ENCODE measurements at places on chromosomes 7 and 10.

DNA sequence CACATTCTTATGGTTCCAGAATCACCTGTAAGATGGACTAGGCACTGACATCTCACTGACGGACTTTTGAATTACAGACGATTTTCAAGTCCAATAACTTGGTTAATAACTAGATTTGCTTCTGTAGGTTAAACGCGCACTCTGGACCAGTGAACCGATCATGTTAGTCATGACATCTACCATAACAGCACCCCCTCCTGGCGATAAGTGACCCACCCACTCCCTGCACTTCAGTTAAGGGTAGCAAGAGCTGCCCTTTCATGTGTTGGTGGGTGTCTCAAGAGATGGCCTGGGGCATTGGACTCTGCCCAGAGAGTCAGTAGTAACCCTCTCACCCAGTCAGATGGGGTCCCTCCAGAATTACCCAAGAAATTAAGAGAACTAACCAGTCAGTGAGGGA is 12.9 kb downstream of the GRM8 start:
- DNase-seq: no peak

GRCh38 chr7:47383072-47383471 is 198.8 kb downstream of the TNS3 start:
- no peak for DNase-seq

DNA sequence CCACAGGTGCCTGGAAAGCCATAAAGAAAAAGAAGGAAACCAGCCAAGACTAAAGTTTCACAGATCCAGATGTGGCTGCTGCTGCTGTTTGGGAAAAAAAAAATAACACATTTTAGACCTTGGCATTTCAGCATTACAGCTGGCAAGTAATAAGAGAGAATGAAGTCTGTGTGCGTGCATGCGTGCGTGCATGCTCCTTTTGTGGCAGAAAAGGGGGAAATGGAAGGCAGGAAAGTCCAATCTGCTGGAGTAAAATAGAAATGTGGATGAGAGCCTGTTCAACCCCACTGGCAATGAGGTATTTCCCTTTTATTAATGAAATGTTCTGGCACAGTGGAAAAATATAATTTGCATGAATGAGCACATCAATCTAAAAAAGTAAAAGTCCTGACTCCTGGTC is 137.0 kb upstream of the SEMA3A start:
- DNase-seq: no peak

DNA sequence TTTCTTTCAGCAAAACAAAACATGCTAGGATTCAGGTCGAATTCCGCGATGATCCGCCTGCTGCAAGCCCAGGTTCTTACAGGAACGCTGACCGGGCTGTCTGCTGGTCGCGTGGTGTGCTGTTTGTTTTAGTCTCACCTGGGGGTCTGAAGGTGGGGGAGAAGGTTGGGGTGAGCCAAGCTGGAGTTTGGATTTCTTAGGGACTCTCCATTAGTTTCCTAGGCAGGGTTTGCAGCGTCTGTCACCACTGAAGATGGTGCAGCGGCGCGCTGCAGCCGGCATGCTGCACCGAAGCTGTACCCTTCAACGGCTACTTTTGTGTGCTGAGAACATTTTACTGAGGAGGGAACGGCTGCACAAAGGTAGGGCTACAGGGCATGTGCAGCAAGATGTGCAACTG is 48.7 kb downstream of the GCC1 start:
- DNase-seq: no peak

DNA sequence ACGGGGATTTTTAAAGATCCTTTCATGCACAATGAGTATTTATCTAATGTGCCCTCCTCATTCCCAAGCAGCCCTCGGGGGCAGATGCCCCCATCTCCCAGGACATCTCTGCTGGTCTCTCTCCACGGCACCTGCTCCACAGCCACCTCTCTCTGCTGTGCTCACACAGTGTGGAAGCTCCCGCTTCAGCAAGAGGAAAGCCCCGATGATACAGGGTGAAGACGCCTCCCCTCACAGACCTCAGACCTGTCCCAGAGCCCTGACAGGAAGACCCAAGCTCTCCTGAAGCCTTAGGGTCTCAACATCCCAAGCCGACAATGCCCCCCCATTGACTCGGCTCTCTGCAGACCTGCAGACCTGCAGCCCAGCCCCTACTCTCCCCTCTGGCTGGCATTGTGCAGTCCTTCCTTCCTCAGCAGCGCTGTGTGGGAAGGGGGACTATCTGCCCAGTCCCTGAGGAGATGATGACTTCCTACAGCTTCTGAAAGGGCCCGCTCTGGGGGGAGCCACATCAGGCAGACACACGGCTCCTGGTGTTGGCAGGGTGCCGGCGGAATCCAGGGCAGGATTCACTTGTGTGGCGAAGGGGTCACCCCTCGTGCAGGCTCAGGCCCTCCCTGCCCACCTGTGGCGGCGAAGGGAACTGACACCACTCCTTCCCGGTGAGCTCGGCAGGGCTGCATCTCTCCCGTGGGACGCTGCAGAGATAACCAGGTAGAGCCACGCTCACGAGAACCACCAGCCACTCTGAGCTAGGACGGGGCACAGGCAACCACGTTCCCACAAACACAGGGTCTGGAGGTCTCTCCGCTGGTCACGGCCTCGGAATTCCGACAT is 61.8 kb downstream of the PTPRN2 start:
- DNase-seq: no peak

DNA sequence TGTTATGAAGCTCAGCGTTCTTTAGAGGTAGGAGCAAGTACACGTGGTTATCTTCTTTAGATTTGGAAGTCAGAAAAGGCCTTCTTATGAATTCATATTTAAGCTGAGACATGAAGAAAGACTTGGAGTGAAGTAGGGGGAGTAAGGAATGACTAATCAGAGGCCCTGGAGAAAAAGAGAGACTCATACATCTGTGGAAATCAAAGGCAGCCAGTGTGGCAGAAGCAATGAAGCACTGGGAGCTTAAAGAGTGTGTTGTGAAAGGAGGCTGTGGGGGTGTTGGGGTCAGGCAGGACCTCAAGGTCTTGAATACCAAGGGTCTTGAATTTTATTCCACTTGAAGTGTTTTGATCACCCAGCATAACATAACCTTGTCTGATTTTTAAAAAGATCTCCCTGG is 35.7 kb upstream of the FGL2 start:
- no peak for DNase-seq

- no peak for DNase-seq
Measured at GRCh38 chr7:106358103-106358663, 73.4 kb upstream of the NAMPT start.

- DNase-seq: no peak
Measured at GRCh38 chr7:109407756-109408155, 838.1 kb downstream of the DNAJB9 start.

DNA sequence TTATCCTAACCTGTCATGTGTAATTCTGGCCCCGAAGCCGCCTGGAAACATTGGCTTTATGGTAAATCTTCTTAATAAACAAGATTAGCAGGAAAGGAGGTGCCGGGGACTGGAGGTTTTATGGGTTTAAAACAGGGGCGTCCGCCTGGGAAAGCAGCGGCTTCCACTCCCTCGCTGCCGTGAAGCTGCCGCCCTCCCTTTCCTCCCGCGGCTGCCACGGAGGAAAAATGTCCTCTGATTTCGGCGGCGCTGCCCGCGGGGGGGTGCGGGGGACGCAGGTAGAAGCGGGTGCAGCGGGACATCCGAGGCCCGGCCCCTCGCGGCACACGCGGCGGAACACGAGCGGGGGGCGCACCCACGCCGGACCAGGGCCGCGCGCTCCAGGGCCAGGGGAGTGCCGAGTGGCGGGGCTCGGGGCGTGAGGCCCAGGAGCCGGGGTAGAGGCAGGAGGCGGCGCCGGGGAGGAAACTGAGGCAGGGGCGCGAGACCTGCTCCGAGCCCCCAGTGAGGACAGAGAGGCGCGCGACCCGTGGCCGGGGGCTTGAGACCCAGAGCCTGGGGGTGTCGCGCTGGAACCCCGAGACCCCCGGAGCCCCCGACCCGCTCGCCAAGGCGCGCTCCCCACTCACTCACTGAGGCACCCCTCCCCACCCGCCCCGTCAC is 993 bp downstream of the PTPRN2 start:
- DNase-seq: no peak

GRCh38 chr7:116225860-116226259 is 15.5 kb downstream of the TES start:
- no peak for DNase-seq

- DNase-seq: peak; percentile 65
Measured at GRCh38 chr7:17152721-17153120, 145.7 kb upstream of the AHR start.

- no peak for DNase-seq
Measured at GRCh38 chr7:155880721-155881120, 68.5 kb upstream of the SHH start.

GRCh38 chr7:123680580-123680979 is 24.9 kb downstream of the LMOD2 start:
- no peak for DNase-seq

GRCh38 chr10:124742413-124743190 is 1.6 kb downstream of the FAM53B start:
- no peak for DNase-seq

DNA sequence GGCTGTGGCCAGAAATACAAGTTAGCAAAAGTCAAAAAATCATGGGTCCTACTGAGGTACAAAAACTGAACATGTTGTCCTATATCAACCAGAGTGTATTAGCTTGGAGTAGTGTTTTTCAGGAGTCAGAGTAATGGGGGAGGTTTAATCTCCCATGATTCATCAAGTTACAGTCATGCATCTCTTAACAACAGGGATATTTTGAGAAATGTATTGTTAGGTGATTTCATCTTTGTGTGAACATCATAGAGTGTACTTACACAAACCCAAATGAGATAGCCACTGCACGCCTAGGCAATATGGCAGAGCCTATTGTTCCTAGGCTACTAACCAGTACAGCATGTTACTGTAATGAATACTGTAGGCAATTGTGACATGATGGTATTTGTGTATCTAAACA is 14.9 kb upstream of the TES start:
- no peak for DNase-seq

Measured in CD4-positive, alpha-beta T cell treated with Interferon gamma for 1 hour (primary cell).